ENCODE measurements at places on chromosomes 3 and 15. TPM values are rescaled to one million over a fixed set of nuclear protein-coding genes. Genes with fewer than 3 reads are reported as not detected.

GRK7 gene
- not detected for total RNA-seq

DNA sequence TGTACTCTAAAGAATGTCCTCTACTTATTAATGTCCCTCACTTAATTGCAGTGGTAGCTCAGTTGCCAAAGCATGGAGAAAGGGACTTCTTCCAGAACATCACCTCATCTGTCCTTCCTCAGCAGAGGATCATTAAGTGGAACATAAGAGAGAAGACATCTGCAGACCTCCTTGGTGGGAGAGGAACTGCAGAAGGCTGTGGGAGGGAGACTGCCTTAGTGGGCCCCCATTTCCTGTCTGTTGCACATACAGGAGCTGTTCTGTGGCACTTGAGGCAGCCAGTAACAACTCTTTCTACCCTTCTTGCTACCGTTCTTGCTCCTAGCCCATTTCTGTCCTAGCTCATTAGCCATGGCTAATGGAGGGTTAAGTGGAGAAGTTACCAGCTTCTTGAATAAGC, 33.6 kb downstream of the HPS3 start:
- DNase-seq, result no peak

GRCh38 chr3:127799476-127800222, 22.7 kb downstream of the MGLL start:
- DNase-seq, result no peak

COMMD2 gene
- 29.2 TPM for total RNA-seq

DNA sequence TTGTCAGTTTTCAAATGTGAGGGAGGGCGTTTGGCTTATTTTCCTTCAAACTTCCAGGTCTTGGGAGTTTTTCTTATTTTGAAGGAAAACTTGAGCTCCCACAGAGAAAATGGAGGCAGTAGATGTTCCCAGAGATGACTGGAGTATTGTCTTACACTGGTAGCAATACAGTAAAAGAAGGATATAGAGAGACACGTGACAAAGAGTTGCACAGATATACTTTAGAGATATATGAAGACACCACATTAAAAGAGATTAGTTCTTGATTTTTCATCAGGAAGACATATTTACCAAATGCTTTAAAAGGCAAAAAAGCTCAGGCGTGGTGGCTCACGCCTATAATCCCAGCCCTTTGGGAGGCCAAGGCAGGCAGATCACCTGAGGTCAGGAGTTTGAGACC, 490.9 kb downstream of the FOXP1 start:
- DNase-seq, result no peak

- DNase-seq, result no peak
These were observed 244.1 kb upstream of the TBL1XR1 start for GRCh38 chr3:177441276-177441812.

DNA sequence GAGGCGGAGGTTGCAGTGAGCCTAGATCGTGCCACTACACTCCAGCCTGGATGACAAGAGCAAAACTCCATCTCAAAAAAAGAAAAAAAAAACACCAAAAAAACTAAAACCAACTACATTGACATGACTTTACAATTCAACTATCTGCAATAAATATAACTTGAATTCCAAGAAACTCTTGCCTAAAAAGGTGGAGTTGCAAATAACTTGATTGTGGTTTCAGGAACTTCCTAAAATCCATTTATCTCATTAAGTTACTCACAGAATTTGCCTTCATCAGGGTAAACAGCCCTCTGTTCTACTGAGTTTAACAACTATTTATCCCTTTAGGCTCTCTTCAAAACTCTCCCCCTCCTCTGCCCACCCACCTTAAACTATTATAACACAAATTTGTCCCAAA, 2.7 kb upstream of the MAPK6 start:
- DNase-seq, result no peak

DNA sequence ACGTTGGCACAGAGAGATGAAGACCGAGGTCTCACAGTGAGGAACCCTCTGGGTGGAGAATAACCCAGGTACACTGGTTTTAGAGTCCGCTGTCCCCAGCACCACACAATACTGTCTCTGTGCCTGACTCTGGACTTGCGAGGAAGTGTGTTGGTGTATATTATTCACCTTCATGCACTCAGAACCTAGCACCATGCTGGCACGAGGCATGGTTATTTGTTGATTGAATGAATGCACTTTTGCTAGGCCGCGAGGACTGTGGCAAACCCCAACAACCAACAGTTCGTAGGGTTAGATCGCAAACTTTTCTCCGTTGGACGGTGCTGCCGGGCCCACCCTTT, 484 bp upstream of the C3orf52 start:
- no peak for DNase-seq

GRCh38 chr15:66912441-66912840, 153.0 kb upstream of the SMAD3 start:
- no peak for DNase-seq

GPR62 gene
- not detected for total RNA-seq

DNA sequence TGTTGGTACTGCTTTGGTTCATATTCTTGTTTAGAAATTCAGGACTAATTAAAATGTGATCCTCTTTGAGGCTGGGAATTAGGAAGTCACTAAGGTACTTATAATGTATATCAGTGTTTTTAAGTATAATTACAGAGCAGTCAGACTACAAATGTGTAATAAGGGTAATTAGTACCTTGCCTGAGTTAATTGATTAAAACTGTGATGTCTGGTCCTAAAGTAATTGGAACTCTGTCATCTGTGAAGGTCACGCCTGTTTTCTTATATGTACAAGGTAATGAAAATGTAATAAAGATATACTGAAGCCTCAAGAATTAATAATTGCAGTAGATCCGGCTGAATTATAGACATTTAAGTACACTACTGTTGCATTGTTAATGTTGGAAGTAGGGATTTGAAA, 32.8 kb downstream of the RIOX2 start:
- DNase-seq, result no peak

- DNase-seq, result no peak
These were observed 336.3 kb upstream of the CFAP20DC start for GRCh38 chr3:59386165-59386564.

DNA sequence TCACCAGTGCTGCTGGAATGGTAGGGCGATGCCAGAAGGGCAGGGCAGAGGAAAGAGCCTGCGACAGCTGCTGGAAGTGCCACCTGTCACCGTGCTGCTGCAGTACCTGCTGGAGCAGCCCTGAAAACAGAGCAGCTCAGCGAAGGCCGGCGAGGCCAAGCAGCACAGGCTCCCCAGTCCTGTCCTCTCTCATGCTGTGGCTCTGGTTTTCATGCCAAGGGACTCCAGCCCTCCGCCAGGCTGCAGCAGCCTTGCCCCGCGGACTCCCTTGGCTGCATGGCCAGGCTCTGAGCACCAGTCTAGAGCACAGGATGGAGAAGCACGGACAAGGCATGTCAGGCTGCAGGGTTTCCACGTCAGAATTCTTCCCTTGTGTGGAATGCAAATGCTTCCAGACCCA, 43.9 kb downstream of the ADCY5 start:
- DNase-seq, result no peak

SPRED1 gene
- total RNA-seq, result 4.3 TPM

- DNase-seq, result no peak
These were observed 114.2 kb downstream of the KLF13 start for GRCh38 chr15:31440754-31441311.

CTSH gene
- 115 TPM for total RNA-seq

- no peak for DNase-seq
These were observed 30.0 kb downstream of the CHD2 start for GRCh38 chr15:92930054-92930621.

Data from esophagus squamous epithelium (tissue), 5 donors.